ENCODE measurements at places on chromosomes 7 and 10. TPM values are rescaled to one million over a fixed set of nuclear protein-coding genes. Genes with fewer than 3 reads are reported as not detected.
A peak's percentile ranks its signal among the peaks of the same experiment; 100 is the strongest.

- peaks cover 7% of the 10 kb centered on the region for H3K27me3 ChIP-seq
- no peak overlapping the region for H3K4me3 ChIP-seq
- no peak for DNase-seq
Observed at GRCh38 chr7:105985229-105985628, 22.2 kb downstream of the CDHR3 start.

DNA sequence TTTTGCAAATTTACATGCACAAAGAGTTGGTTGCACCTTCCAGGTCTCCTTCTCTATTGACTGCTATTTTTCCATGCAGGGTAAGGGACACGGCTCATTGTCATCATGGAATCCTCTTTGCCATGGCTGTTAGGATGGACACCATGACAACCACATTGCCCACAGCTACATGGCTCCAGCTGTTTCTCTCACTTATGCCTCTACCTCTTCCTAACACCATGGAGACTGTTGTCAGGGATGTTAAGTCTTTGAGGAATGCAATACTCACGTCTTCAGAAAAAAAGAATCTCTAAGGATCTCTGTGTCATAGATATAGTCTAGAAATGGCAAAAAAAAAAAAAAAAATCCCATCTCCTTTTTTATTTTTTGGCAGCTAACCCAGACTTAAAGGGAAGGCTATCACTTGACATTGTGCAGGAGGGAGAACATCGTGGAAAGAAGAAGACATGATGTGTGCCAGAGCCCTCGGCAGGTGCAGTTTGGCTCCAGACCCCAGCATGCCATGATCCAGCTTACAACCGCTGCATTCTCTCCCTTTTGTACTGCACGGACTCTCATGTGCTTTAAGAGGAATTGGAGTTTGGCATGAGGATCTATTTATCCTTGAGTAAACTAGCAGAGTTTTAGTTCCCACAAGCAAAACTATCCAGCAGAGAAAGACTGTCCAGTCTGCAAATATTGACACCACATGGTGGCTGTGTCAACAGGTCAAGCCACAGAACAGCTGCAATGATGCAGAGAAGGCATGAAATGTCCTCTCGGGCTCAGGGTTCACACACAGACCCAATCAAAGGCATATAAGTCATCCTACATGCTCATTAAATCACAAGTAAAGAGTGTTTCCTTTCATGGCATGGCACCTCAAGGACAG lies 70.8 kb downstream of the FRMD4A start:
- no peak for DNase-seq
- H3K36me3 ChIP-seq, result no peaks in the 10 kb centered on the region
- H3K27ac ChIP-seq, result no peak overlapping the region
- no peaks in the 10 kb centered on the region for H3K27me3 ChIP-seq
- no peak overlapping the region for H3K4me3 ChIP-seq

GRCh38 chr10:49645871-49646870 lies 32.3 kb downstream of the CHAT start:
- H3K4me1 ChIP-seq, result no peaks in the 10 kb centered on the region
- H3K4me3 ChIP-seq, result no peak overlapping the region
- H3K27ac ChIP-seq, result no peak overlapping the region
- peaks cover 14% of the 10 kb centered on the region for H3K27me3 ChIP-seq
- H3K36me3 ChIP-seq, result no peaks in the 10 kb centered on the region

DNA sequence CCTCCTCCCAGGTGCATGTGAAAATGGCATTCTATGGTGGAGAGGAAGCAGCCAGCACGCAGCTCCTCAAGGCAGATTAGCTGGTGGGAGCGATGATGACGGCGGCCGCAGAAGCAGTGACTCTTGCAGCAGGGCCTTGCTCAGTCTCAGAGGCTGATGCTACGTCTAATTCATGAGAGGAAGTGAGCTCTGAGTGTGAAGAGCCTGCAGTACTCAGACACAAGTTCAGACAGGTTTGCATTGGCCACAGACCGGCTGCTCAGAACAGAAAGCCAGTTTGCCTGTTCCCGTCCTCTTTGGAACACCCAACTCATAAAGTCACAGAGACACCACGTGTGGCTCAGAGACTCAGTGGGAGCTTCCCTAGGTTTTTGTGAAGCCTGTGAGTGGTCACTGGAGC lies 136.5 kb downstream of the ADARB2 start:
- no peak for DNase-seq
- H3K27ac ChIP-seq, result no peak overlapping the region
- H3K36me3 ChIP-seq, result no peaks in the 10 kb centered on the region
- H3K27me3 ChIP-seq, result no peaks in the 10 kb centered on the region

DNA sequence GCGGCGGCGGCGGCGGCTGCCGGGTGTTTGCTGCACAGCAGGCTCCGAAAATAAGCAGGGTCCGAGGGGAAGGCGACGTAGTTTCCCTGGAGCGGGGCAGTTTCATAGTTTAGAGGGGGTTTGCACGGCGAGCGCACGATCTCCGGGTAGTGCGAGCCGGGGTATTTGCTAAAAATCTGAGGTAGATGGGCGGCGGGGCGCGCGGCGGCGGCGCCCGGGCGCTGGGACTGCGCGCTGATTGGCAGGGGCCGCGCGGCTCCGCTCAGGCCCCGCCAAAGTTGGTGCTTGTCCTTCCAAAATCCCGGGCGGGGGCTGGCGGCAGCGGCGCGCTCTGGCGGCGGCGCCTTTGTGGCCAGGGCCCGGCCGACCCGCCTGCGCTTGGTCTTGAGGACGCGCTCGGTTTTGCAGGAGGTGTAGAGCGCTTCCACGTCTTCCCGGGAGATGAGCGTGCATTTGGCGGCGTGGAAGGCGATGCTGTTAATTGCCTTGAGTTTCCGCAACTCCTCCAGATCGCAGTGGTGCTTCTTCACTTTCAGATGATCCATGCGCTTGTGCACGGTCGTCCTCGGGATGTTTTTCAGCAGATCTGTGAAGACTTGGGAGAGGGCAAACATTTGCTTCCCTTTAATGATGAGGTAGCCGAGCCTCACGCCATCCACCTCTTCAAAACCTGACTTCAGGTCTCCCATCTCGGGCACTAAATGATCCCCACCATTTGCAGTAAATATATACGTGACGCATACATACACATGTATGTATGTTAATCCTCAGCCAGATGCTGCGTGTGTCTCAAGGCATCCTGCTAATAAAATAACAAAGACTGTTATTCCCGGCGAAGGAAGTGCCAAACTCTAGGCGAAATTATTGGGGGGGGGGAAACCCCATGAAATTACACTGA lies 8.1 kb downstream of the SKIDA1 start:
- H3K36me3 ChIP-seq, result no peaks in the 10 kb centered on the region
- no peak for DNase-seq
- H3K4me1 ChIP-seq, result peaks cover 20% of the 10 kb centered on the region
- H3K27ac ChIP-seq, result peak overlapping the region; percentile 96

GRCh38 chr7:132078891-132079735 lies 497.2 kb downstream of the PLXNA4 start:
- no peak for DNase-seq
- H3K27me3 ChIP-seq, result no peaks in the 10 kb centered on the region
- no peaks in the 10 kb centered on the region for H3K36me3 ChIP-seq
- H3K4me1 ChIP-seq, result no peaks in the 10 kb centered on the region
- H3K4me3 ChIP-seq, result no peak overlapping the region

- no peak for DNase-seq
- no peak overlapping the region for H3K27ac ChIP-seq
- no peak overlapping the region for H3K4me3 ChIP-seq
- no peaks in the 10 kb centered on the region for H3K27me3 ChIP-seq
Observed at GRCh38 chr7:113799896-113800295, 118.9 kb downstream of the PPP1R3A start.

DNA sequence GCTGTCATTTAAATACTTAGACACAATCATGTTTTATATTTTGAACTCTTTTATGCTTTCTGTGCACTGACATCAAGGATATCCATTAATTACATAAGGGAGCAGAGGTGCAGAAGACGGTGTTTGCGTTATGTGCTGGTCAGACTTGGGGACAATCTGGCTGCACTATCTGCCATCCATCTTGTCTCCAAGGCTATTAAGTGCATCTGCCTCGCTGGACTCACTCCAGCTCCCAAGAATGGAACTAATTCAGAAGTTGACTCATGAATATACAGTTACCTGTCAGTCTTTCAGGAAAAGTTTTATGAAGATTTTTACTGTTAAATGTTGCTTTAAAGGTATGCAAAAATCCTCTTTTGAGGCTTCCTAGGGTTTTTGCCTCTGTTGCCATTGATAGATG lies 391.0 kb downstream of the SUGCT start:
- no peaks in the 10 kb centered on the region for H3K4me1 ChIP-seq
- no peak overlapping the region for H3K4me3 ChIP-seq
- H3K27ac ChIP-seq, result no peak overlapping the region

DNA sequence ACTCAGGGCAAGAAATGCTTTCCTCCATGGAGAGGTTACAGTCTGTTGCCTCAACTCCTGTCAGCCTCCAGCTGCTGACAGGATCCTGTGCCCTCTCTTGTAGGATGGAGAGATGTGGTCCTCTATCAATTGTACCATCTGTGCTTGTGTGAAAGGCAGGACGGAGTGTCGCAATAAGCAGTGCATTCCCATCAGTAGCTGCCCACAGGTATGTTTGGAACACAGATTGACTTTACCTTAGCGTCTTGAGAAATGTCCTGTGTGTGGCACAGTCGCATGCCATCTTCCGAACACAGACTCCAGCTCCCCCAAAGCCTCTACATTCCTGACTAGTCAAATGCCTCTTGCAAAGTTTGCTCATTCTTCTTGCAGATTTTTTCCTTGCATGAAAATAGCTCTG lies 152.6 kb downstream of the BMPER start:
- no peaks in the 10 kb centered on the region for H3K4me1 ChIP-seq
- no peaks in the 10 kb centered on the region for H3K36me3 ChIP-seq
- DNase-seq, result no peak
- H3K27me3 ChIP-seq, result 0 out of 2 replicates have a peak, but pooled peaks cover 2% of the 10 kb centered on the region
- H3K27ac ChIP-seq, result no peak overlapping the region

DNA sequence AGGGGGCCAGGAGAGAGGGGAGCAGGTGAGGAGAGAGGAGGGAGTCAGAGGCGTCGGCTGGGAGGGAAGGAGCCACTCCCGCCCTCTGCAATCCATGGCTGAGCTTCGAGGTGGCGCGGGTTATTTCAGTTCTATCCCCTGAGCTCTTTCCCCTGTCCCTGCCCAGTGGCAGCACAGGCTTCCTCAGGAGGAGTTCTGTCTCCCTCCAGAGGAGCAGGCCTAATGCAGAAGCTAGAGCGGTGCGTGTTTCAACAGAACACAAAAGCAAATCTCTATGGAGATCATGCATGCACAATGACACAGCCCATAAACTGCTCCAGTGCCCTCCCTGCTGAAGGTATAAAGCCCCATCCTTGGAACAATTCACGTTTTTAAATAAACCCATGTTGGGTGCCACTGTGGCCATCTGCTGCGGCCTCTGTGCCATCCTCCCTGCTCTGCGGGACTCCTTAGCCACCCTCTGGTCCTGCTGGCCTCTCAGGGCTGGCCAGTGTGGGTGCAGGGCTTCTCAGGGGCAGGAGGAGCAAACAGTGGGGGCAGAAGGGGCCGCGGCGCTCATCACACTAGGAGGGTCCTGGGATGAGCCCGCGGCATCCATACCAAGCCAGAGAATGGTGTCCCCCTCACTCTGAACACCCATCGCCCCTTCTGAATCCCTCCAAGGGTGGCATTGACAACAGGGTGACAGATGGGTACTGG lies 192.6 kb upstream of the LYZL2 start:
- no peak overlapping the region for H3K4me3 ChIP-seq
- no peaks in the 10 kb centered on the region for H3K36me3 ChIP-seq
- H3K27me3 ChIP-seq, result no peaks in the 10 kb centered on the region
- no peaks in the 10 kb centered on the region for H3K4me1 ChIP-seq

DNA sequence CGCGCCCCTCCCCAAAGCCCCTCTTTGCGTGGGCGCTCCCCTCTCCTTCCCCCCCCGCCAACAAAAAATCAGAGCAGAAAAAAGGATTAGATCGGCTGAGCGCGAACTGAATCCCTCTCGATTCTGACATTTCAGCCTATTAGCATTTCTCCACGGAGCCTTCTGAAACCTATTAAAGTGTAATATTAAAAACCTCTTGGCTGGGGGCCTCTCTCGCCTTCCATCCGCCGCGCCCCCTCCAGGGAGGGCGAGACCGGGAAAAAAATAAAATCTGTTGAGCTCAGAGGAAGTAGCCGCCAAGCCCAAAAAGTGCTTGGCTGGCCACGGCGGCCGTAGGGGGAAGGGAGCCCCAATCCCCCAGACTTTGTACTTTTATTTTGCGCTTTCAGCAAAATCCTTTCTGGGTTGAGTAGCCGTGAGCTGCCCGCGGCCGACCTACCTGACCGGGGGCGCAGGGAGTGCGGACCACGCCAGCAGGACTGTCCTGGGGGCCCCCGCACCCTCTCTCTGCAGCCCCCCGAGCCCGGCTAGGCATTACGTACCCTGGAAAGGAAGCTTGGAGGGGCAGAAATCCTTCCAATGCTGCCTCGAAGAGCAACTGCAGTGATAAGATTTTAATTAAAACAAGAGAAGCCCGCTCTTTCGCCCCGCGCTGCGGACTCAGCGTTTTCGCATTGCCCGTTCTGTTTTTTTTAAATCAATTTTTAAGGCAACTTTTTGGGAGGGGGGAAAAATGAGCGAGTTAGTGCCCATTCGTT lies 1.3 kb upstream of the TNRC18 start:
- DNase-seq, result no peak
- H3K4me1 ChIP-seq, result no peaks in the 10 kb centered on the region
- peak overlapping the region; percentile 99 for H3K27ac ChIP-seq
- H3K27me3 ChIP-seq, result no peaks in the 10 kb centered on the region
- peaks cover 7% of the 10 kb centered on the region for H3K36me3 ChIP-seq
- H3K4me3 ChIP-seq, result peak overlapping the region; percentile 98

DNA sequence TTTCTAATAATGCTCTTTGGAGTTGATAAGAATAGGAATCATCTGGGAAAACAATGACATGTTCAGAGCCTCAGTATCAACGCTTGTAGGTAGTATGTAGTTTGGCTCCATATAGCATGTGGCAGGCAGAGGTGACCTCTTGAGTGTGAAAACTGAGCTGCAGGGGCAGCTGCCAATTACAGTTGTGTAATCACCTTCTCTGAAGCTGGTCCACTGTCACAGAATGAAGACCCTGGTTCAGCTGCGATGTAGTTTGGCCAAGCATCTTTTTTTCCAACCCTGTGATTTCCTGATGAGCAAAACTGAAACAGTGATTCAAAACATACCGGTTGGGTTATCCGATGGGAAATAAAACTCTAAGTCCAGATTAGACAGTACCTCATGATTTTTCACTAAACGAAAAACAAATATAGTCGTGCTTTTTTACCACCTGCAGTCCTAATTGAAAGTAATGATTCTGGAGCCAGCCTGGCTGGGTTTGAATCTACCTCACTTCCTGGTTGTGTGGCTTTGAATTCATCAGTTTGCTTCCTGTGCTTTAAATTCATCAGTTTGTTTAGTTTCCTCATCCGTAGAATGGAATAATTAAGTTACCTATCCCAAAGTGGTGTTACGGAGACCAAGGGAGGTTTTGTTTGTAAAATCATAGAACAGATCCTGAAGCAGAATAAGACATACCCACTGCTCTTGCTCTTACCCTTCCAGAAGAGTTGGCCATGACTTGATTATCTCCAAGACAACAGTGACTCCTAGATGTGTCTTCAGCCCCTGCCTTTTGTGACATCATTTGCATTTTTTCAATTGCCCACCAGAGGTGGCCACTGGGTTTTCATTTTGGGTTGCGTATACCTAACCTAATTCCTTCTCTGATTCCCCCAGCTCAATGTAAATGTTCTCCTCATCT lies 87.4 kb downstream of the CELF2 start:
- no peak overlapping the region for H3K4me3 ChIP-seq
- H3K27ac ChIP-seq, result no peak overlapping the region
- no peak for DNase-seq
- H3K36me3 ChIP-seq, result no peaks in the 10 kb centered on the region

Gene NANOS1
- 18.0 TPM for total RNA-seq

GRCh38 chr7:150994838-150995510 lies 4.2 kb downstream of the NOS3 start:
- no peaks in the 10 kb centered on the region for H3K4me1 ChIP-seq
- no peak for DNase-seq
- no peaks in the 10 kb centered on the region for H3K36me3 ChIP-seq
- no peak overlapping the region for H3K4me3 ChIP-seq
- H3K27me3 ChIP-seq, result no peaks in the 10 kb centered on the region
